Retinal pigment epithelial cell (primary cell): ENCODE measurements at places on chromosomes 7 and 10.

DNA sequence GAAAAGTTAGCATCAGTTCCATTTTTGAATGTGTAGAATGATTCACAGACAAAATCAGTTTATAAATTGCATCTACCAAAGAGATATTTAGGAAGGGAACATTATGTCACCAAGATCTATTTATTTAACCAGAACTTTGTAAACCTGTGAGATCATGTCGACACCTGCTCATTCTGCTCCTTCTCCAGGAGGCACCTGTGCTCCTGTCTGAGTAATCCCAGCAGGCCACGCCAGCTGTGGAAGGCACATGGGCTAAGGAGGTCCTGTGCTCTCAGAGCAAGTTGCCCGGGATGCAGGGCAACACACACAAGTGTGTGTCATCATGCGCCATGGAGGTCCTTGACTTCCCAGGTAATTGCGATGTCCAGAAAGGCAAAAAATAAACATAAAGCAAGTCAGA, 45.5 kb upstream of the ADARB2 start:
- no peak for DNase-seq

DNA sequence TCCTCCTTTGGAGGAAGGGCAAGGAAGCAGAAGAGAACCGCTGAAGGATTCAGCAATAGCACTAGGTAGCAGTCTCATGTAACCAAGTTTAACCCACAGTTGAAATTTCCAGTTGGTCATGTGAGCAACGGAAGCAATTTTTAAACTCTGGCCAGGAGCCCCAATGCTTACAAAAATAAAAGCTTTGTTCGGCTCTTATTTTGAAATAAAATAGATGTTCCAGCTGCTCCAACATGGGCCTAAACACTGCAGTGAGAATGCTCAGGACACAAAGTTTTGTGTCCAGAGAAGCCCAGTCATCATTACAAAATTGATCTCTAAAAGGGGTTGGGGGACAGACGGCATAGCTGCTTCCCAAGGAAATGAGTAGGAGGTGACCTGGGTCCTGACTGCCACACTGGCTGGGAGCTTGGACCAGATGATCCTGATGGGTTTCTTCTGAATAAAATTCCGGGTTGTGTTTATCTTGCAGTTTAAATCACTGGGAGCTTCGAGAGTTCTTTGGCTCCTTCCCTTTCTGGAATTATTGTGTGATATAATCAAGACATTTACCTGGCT, 452 bp upstream of the TMEM140 start:
- DNase-seq = no peak

GRCh38 chr7:41627645-41628298, 75.1 kb downstream of the INHBA start:
- no peak for DNase-seq

- DNase-seq = no peak
Measured at GRCh38 chr10:10498781-10499180, 518.9 kb upstream of the CELF2 start.

DNA sequence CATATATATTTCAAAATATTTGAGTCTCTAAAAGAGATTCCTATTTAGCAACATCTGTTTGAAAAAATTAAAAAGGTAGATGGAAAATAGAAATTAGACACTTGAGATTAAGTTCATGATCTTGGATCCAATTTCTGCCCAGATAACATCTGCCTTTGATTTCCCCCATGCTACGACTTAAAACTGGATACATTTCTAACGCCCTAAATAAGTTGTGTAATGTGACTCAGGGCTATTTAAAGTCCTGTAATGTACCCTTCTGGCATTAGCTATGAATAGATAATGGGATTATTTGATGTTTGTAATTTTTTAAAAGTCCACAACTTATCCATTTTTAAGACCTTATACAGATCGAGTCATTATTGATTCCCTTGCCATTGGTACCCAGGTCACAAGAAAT, 23.4 kb downstream of the CFAP43 start:
- no peak for DNase-seq
